ENCODE measurements at places on chromosomes 7 and 10.

DNA sequence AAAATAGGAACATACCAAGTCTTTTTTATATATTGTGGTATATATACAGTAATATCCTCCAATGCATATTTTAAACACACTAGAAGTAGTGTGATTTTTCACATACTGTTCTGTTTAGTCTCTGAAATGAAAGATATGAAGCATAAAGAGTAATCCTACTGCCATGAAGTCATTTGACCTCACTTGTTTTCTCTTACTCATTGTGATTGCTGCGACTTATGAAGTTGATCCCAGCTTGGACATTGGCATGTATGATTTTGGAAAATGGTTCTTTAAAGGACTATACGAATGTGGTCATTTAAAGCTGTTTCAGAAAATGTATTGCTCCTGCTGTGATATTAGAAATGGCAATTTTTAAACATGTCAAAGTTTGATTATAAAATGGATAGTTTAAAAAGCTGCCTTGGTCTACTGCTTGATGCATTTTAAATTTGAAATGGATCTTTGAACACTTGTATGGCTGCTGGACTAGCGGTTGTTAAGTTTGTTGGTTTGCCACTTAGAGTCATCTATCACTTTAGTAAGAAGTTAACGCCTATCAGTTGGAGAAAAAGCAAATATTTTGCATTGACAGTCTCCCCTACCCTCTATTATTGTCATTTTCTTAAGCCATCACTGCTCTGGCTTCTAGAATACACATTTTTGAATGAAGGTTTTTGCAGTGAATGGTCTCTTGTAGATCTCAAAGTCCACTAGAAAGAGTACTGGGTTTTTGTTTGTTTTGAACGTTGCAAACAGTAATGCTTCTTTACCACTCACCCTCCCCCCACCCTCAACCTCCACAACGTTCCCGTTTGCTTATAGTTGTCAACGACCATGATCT, 881 bp upstream of the PCGF5 start:
- DNase-seq = no peak

- peak; percentile 21 for DNase-seq
These were observed 727 bp downstream of the ATRNL1 start for GRCh38 chr10:115093776-115094408.

DNA sequence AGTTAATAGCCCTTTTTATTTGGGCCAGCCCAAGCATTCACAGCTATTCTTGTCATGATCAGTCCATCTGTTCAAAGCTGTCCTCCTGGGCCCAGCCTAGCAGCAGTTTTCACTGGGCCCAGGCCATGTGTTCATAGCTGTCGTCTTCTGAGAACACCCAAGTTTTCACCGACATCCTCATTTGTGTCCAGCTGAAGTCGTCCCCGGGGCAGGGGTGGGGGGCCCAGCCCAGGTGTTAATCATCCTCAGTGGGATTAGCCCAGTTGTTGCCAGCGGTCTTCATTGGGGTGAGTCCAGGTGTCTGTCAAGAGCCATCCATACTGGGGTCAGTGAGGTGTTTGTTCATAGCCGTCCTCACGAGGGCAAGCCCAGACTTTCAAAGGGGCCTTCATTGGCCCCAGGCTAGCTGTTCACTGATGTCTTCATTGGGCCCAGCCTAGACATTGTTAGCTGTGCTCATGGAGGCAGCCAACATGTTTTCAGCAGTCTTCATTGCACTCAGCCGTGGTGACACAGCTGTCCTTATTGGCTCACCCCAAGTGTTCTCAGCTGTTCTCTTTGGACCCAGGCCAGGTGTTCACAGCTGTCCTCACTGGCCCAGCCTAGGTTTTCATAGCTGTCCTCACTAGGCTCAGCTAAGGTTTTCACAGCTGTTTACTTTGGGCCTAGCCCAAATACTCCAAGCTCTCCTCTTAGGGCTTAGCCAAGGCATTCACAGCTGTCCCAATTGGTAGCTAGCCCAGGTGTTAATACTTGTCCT, 10.0 kb downstream of the FRG2B start:
- DNase-seq = peak; percentile 58

DNA sequence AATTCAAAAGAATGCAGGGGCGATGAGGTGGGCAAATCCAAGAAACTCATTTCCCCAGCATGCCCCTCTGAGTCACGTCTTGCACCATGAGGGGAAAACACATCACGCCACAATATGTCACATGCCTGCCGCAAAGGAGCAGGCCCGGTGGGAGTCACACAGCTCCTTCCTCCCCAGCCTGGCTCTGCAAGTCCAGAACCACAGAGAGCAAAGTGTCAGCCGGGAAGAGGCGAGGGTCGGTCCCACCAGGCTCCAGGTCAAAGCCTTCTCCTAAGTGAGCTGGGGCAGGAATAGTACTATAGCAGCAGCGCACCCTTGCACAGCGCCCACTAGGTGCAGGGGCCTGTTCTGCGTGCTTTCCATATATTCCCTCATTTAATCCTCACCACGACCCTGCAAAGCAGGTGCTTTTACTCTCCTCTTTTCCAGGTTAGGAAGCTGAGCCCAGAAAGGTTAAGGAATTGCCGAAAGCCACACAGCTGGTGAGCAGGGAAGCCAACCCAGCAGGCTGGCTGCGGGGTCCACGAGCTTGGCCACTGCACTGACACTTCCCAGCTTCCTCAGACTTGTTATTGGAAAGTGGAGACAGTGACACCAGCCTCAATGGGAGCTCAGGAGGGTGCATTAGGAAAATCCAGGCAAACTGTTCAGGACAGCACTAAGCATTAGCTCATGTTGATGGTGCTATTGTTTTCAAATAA, 94.0 kb upstream of the ZMIZ1 start:
- peak; percentile 28 for DNase-seq

DNA sequence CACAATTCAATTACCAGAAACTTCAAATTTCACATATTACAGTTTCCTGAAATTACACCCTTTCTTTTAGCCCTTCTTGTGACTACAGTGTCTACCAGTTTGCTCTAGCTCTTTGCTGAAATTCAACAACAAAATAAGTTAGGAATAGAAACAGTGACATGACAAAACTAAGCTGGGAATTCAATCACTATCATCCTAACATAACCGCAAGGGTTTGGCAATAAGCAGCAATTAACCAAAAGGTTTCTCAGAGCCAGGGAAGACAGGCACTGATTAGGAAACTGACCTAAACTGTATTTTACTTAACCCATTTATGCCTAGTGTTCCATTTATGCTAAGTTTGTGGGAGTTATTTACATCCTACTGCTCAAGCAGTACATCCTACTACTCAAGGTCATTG, 31.3 kb downstream of the HIBADH start:
- no peak for DNase-seq

- DNase-seq = no peak
These were observed 236.6 kb upstream of the GRB10 start for GRCh38 chr7:51019191-51019844.

DNA sequence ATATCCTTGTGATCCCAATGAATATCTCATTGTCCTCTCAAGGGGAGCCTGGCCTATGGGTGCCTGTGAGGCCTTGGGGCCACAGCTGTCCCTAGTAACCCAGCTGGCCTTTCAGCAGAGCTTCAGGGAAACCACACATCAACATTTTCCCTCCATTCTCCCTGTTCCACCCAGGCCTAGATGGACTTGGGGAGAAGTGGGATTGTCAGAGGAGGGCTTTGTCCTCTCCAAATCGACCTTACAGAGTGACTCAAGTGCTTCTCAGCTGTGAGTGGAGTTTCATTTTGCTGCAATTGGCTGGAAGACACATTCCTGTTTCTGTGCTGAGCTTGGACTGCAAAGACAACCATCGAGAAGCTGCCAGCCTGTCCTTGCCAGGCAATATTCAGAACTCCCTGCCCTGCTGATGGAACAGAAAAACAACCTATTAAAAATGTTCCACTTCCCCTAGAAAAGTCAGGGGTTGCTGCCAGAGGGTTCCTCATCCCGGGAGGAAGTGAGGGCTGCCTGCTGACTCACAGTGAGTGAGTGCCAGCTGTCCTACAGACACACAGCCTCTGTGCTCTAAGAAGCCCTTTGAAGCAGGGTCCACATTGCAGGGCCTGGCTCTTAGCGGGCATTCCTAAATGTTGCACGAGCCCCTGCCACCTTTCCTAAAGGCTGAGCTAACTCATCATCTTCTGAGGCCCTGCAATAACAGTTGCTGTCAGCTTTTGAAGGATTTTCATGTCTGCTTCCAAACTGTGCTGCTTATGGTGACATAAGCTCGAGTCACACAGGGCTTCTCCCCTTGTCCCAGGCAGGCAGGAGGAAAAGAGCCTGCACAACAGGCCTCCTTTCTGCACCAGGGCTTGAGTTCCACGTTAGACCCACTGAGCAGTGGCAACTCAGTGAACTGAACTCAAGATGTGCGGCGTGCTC, 20.5 kb downstream of the STRA8 start:
- no peak for DNase-seq

Measured in NCI-H1105 treated with DMSO at 0.1 percent for 48 hours (cell line).